Left ventricle myocardium inferior (tissue), 1 donor: ENCODE measurements at places on chromosomes 1 and 21. TPM values are rescaled to one million over a fixed set of nuclear protein-coding genes. Genes with fewer than 3 reads are reported as not detected.
A peak's percentile ranks its signal among the peaks of the same experiment; 100 is the strongest.

DNA sequence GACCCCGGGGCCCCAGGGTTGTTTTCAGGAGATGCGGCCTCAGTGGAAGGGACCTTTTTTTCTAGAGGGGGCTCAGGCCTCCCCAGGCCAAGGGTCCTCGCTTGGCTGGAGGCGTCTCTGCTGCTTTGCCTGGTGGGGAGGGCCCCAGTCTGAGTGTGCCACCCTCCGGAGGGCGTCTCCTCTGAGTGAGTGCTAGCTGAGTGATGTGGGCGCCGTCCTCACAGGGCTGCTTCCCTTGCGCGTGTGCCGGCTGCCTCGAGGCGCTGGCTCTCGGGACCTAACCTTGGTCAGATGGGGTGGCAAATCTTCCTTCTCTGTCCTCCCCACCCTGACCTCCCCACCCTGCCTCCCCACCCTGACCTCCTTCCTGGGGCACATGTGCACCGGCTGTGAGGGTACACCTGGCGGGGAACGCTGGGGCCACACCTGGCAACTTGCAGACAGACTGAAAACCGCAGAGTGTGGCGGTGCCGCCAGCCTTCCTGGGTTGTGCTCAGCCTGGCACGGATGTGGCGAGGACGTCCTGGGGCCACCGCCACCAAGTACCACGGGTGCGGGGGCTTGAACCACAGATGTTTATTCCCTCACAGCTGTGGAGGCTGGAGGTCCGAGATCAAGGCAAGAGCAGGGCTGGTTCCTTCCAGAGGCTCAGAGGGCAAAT is 93.0 kb upstream of the TTC34 start:
- DNase-seq = no peak

DNA sequence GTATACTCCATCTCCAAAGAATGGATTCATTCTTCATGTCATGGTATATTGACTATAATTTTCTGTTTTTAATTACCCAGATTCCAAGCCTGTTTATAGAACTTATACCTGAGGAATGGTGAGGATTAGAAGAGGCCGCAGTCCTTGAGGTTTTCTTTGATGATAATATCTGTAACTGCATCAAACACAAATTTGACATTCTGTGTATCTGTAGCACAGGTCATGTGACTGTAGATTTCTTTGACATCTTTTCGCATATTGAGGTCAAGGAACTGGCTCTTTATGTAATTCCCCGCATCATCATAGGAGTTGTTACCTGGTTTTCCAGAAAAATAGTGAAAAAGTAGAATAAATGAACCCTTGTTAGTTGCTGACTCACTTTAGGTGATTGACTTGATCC is 16.2 kb downstream of the GNAT2 start:
- DNase-seq = no peak

- DNase-seq = no peak
Measured at GRCh38 chr1:236204039-236204438, 61.7 kb downstream of the GPR137B start.

DNA sequence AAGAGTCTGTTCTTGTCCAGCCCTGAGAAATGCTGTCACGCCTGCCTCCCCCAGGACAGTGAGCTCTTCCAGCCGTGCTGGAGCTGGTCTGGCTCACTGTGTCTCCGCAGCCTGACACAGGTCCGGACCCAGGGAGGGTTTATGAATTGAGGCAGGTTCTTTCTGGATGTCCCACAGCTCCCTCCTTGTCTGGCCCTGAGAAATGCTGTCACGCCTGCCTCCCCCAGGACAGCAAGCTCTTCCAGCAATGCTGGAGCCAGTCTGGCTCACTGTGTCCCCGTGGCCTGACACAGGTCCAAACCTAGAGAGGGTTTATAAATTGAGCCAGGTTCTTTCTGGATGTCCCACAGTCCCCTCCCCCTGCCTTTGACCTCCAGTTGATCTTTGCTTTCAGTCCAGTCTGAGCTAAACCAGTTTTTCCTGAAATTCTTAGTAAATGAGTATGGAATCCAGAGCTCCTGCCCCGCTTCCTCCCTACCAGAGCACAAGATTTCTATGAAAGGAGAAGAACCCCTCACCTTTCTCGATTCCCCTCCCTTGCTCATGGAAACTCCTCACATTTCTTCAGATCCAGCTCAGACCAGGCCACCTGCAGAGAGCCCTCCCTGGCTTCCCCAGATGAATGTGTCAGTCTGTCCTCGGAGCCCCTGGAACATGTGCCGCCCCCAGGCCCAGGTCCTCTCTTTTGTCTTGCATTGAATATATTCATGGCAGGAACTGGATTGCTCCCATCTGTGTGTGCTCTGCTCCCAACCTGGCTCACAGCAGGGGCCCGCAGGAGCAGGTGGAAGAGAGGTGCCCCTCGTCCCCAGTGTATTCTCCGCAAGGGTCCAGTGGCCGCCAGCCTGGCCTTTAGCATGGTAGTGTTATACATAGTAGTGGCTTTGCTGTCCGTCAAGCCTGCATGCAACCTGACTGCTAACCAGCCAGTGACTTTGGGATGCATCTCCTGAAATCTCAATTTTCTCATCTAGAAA is 116.3 kb downstream of the EPHB2 start:
- DNase-seq = peak; percentile 52

- DNase-seq = peak; percentile 13
Measured at GRCh38 chr21:16742131-16742641, 770.7 kb upstream of the CXADR start.

The GPR25 gene
- total RNA-seq = not detected

The NBPF10 gene
- 0.69 TPM for total RNA-seq

The PTGFR gene
- total RNA-seq = 0.44 TPM
